ENCODE measurements at places on chromosomes 2 and 18. TPM values are rescaled to one million over a fixed set of nuclear protein-coding genes. Genes with fewer than 3 reads are reported as not detected.

GRCh38 chr2:170887496-170887895, 41.6 kb upstream of the GORASP2 start:
- no peak for DNase-seq
- H3K4me3 ChIP-seq: no peak overlapping the region
- H3K4me1 ChIP-seq: peaks cover 3% of the 10 kb centered on the region
- no peak overlapping the region for H3K27ac ChIP-seq

DNA sequence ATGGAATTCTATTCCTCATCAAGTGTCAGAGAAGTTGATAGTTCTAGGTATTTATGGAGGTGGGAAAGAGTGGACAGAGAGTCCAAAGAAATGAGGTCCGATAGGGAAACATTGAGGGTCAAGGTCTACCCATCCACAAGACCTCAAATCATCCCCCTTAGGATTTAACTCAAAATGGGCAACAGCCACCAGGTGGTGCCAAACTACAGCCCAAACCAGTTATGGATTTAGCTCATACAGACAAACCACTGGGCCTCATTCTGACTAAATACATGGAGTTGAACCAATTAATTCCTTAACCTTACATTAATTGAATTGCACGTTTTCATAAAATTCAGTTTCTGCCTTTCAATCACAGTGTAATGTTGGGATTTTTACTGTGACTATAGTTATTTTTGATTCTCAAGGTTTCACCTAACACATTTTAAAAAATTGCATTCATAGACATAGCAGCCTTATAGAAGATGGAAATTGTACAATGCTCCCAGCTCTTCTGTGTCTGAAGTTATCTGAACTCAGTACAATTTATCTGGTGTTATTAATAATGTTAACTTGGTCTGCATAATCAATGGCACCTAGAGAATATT, 98.2 kb upstream of the HNMT start:
- no peaks in the 10 kb centered on the region for H3K27me3 ChIP-seq
- no peak overlapping the region for H3K27ac ChIP-seq
- H3K4me3 ChIP-seq: no peak overlapping the region
- no peaks in the 10 kb centered on the region for H3K36me3 ChIP-seq

DNA sequence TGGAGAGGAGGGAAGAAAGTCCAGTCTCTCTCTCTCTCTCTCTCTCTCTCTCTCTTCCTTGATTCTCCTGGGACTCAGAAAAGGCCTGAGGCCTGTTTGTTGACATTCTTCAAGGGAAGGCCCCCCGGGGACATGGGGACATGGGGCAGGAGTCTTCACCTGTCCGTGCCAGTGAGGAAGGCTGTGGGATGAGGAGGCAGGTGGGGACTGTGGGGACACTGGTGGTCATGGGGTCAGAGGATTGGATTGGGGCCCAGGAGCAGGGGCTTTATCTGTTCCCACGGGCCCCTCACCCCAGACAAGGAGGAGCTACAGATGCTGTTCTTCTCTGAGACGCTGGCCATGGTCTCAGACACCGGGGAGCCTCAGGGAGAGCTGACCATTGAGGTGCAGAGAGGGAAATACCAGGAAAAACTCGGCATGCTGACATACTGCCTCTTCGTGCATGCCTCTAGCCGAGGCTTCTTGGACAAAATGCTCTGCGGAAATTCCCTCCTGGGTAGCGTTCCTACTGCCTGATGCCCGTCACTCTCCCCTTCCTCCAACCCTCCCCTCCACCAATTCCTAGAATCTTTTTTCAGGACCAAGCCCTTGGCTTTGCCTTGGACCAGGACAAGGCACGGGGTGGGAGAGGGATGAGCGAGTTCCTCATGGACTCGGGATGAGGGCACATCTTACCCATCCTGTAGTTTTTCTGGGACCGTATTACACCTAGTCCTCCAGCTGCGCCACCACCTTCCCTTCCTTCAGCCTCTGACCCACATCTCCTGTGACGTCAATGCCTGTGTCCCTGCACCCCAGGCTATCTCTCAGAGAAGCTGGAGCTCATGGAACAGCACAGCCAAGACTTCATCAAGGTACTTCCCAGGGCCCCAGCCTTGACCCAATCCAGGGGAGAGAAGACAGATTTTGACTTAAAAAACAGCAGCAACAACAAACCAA, 850 bp downstream of the CATIP start:
- H3K4me1 ChIP-seq: peaks cover 9% of the 10 kb centered on the region
- H3K27me3 ChIP-seq: no peaks in the 10 kb centered on the region
- H3K27ac ChIP-seq: no peak overlapping the region
- H3K36me3 ChIP-seq: no peaks in the 10 kb centered on the region

- no peaks in the 10 kb centered on the region for H3K4me1 ChIP-seq
- H3K27me3 ChIP-seq: peaks cover 45% of the 10 kb centered on the region
- no peak for DNase-seq
- H3K36me3 ChIP-seq: no peaks in the 10 kb centered on the region
Observed at GRCh38 chr2:568639-569235, 108.5 kb downstream of the TMEM18 start.

DNA sequence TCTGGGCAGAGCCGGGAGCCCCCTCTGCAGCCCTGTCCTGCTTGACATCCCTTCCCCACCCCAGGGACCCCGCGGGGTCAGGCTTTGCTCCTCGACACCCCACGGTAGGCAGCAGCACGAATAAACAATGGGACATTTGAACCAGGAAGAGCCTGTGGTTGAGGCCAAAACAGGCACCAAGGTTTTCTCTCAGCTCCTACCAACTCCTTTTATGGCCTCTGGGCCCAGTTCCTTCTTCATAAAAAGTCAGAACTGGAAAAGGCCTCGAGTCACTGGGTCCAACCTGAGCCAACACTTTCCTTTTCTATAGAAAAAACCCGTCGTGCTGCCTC, 20.6 kb downstream of the TEX44 start:
- peak overlapping the region; percentile 85 for H3K4me3 ChIP-seq
- no peaks in the 10 kb centered on the region for H3K36me3 ChIP-seq
- peaks cover 47% of the 10 kb centered on the region for H3K4me1 ChIP-seq
- DNase-seq: no peak

GRCh38 chr2:224638301-224638823, 53.2 kb upstream of the CUL3 start:
- peaks cover 18% of the 10 kb centered on the region for H3K4me1 ChIP-seq
- peak overlapping the region; percentile 91 for H3K27ac ChIP-seq
- H3K27me3 ChIP-seq: no peaks in the 10 kb centered on the region
- peak overlapping the region; percentile 42 for H3K4me3 ChIP-seq
- peak; percentile 30 for DNase-seq

- H3K4me1 ChIP-seq: peaks cover 16% of the 10 kb centered on the region
- no peaks in the 10 kb centered on the region for H3K27me3 ChIP-seq
- H3K27ac ChIP-seq: no peak overlapping the region
- no peak for DNase-seq
Observed at GRCh38 chr18:26183395-26184112, 42.7 kb upstream of the TAF4B start.

DNA sequence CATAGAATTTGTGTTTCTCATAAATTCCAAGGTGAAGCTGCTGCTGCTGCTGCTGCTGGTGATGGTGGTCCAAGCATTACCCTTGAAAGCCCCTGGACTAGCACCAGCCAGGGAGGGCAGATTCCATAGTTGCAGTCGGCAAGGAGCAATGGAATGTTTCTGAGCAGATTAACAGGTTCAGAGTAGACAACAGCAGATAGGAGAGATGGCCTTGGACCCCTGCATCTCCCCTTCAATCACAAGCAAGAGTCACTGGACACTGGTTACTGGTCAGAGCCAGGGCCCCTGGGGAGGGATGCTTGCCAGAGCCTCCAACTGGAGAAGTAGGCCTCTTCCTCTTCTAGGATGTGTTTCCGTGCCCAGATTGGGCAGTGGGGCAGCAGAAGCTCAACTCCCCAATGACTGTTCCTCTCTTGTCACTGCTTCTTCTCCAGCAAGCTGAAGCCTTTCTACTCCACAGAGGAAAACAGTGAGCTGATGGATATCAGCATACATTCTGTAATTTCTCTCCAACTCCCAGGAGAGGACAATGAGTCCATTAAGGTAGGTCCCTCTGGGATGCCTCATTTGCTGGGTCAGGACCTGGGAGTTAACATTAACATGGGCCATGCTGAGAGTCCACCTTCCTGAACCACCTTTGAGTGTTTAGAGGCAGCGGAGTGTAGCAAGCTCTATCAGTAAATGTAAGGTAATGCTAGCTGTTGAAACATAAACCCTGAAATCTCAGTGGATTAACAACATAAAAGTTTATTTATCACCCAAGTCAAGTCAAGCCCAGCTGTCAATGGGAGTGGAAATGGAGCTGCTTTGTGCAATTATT, 35.3 kb downstream of the MROH2A start:
- no peaks in the 10 kb centered on the region for H3K4me1 ChIP-seq
- no peak for DNase-seq
- peaks cover 20% of the 10 kb centered on the region for H3K27me3 ChIP-seq

DNA sequence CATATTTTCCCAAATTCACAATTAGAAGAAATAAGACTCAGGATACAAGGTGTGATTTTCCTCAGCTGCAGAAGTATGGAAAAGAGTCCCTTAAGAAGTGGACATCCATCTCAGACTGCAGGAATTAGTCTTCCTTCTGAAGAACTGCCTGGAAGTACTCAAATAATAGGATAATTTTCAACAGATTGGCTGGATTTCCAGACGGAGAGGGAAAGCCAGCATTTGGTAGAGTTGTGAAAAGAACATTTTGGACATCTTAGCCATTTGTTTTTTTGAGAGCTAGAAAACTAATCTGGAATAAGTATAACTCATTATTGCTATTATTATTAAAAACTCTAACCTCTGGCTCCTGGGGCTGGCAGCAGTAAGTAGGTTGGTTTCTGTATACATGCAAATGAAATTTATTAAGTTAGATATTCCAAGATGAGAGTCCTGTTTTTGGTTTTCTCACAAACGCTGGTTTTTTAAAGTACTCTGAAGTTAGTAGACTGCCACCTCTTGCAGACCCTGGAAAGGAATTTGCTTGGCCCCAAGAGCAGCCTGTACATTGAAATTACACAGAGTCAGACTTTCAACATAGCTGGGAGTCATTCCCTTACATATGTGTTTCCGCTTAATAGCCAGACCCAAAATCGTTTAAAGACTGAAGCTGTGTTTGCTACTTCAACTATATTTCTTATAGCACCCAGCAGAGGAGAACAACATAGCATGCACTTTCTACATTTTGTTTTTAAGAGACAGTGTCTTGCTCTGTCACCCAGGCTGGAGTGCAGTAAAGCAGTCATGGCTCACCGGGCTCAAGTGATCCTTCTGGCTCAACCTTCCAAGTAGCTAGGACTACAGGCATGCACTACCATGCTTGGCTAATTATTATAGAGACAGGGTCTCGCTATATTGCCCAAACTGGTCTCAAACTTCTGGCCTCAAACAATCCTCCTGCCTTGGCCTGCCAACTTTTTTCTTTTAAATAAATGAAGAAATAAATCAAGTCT, 142.4 kb downstream of the THADA start:
- peaks cover 5% of the 10 kb centered on the region for H3K4me1 ChIP-seq
- no peak for DNase-seq
- no peaks in the 10 kb centered on the region for H3K27me3 ChIP-seq
- H3K36me3 ChIP-seq: peaks cover 46% of the 10 kb centered on the region
- no peak overlapping the region for H3K27ac ChIP-seq
- H3K4me3 ChIP-seq: no peak overlapping the region

FAP gene
- not detected for total RNA-seq

CACNB4 gene
- total RNA-seq: 0.86 TPM

NPC1 gene
- 31.9 TPM for total RNA-seq

ITPRID2 gene
- 20.0 TPM for total RNA-seq

HSBP1L1 gene
- 0.98 TPM for total RNA-seq

GALR1 gene
- not detected for total RNA-seq

SCTR gene
- total RNA-seq: not detected

TOGARAM2 gene
- total RNA-seq: not detected

HOXD1 gene
- total RNA-seq: not detected

ANKRD30BL gene
- total RNA-seq: not detected

POTEI gene
- not detected for total RNA-seq
